Neuronal stem cell (in vitro differentiated cells): ENCODE measurements at places on chromosomes 1 and 21.

DNA sequence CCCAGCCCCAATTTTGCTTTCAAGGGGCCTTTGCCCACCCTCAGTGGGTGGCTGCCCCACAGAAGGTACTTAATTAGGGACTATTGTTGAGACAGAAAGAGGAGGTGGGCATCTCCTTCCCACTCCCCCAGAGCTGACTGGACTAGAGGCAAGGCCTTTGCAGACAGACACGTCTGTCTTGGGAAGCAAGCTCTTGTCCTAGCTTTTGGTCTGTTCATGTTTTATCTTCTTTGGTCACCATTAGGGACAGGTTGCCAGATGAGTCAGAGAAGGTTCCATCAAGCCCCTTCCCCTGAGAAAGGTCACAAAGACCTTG, 27.7 kb downstream of the PTAFR start:
- DNase-seq: no peak

DNA sequence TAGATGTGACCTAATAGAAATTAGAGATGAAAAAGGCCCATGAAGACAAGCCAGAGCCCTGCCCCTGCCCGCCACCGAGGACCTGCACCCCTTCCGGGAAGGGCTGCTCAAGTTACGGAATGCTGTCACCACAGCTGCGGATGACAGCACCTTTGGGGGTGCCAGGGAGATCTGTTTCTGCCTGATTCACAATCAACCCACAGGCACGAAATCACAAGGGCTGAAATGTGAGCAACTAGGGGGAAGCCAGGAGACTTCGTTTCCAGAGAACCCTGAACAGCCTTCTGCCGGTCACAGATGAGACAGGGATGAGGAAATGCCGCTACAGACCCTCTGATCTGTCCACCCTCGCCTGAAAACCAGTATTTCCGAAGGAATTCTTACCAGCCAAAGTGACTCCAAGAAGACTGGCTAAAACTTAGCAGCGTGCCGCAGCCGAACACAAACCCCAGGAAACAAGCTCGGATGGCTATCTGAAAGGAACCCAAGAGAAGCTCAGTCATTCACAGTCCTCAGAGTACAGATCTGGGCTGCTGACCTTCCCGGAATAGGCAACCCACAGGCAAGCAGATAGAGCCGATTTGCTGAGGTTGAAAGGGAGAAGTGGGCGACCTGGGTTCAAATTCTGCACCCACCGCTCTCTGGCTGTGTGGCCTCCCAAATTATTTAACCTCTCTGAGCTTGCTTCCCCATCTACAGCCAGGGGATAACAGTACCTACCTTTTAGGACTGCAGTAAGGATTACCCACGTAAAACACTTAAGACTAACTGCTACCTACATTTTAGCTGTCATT, 1.1 kb downstream of the ICMT start:
- DNase-seq: no peak

GRCh38 chr1:197024460-197024859, 42.6 kb downstream of the F13B start:
- DNase-seq: no peak

GRCh38 chr1:116560704-116561490, 9.9 kb downstream of the CD58 start:
- no peak for DNase-seq

GRCh38 chr1:8427493-8427892, 109.6 kb downstream of the SLC45A1 start:
- DNase-seq: no peak

GRCh38 chr1:6630027-6630426, 5.4 kb downstream of the THAP3 start:
- DNase-seq: no peak

DNA sequence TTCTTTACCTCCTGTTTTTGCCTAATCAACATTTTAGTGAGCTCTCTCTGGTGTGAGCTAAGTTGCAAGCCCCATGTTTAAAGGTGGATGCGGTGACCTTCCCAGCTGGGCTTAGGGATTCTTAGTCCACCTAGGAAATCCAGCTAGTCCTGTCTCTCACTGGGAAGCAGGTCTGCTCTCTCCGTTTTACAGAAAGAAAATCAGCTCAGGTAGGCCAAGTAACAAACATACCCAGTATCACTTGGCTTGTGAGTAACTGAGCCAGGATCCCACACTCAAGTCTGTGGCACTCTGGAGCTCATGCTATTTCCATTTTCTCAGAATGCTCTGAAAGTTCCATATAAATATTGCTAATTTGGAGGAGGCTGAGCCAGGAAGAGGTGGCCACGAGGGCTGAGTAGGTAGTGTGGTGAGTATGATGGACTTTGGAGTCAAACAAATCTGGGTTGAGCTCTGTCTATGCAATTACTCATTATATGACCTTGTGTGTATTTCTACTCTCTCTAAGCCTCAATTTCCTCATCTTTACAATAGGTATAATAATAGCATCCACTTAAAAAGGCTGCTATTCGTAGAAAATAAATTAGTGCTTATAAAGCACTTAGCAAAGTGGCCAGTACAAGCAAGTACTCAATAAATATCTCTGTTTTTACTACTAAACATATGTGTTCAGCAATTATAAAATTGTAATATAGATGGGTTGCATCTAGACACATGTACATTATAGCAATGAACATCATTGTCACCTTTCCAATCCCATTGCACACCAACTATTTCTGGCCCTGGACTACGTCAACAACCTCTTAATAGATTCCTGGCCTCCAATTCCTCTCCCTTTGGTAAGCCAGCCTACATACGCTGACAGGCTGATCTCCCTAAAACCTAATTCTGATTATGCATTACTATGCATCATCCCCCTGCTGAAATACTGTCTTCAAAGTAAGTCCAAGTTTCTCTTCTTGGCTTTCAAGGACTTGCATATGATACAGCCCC, 32.7 kb upstream of the DHCR24 start:
- no peak for DNase-seq

GRCh38 chr1:29590583-29591565, 354.6 kb downstream of the PTPRU start:
- no peak for DNase-seq
